ENCODE measurements at places on chromosomes 5 and 9. TPM values are rescaled to one million over a fixed set of nuclear protein-coding genes. Genes with fewer than 3 reads are reported as not detected.

Gene EFNA5
- 28.1 TPM for total RNA-seq

Gene FRRS1L
- 0.69 TPM for total RNA-seq

Gene TRIM7
- total RNA-seq, result 2.7 TPM

Gene BSPRY
- 8.8 TPM for total RNA-seq

Gene PKD2L2
- not detected for total RNA-seq

Gene SLC4A9
- not detected for total RNA-seq

Gene FBN2
- 7.6 TPM for total RNA-seq

Gene NRARP
- 2.2 TPM for total RNA-seq

Gene ANKRD33B
- total RNA-seq, result 2.3 TPM

Gene ZNF879
- 2.4 TPM for total RNA-seq

Gene FIBCD1
- total RNA-seq, result 0.29 TPM

Gene SPINK5
- not detected for total RNA-seq

Gene SPINK13
- 0.58 TPM for total RNA-seq

Gene MYMK
- total RNA-seq, result not detected

Gene ZNF169
- 1.2 TPM for total RNA-seq

Gene C6
- not detected for total RNA-seq

Gene TUBB4B
- 725 TPM for total RNA-seq

Gene DOCK8
- 0.51 TPM for total RNA-seq

Gene PCDHB12
- total RNA-seq, result not detected

Gene CARTPT
- total RNA-seq, result not detected

Gene KCNIP1
- 2.0 TPM for total RNA-seq

Gene SPATA31A3
- not detected for total RNA-seq

Gene SLC1A1
- 32.1 TPM for total RNA-seq

Gene STPG3
- not detected for total RNA-seq

Gene TMEM8B
- total RNA-seq, result 4.2 TPM

Gene ENTR1
- 57.5 TPM for total RNA-seq

Gene LPAR1
- total RNA-seq, result 13.0 TPM

Gene BOD1
- 45.9 TPM for total RNA-seq

Gene SPINK4
- not detected for total RNA-seq

Gene MSX2
- 3.7 TPM for total RNA-seq

Gene ARAP3
- 11.3 TPM for total RNA-seq

Gene ERMP1
- total RNA-seq, result 13.2 TPM

Gene AHRR
- 0.29 TPM for total RNA-seq

Gene SLC36A2
- not detected for total RNA-seq

Gene OLFML2A
- total RNA-seq, result 7.0 TPM

Gene GMCL2
- total RNA-seq, result not detected

Gene BARX1
- not detected for total RNA-seq

Gene LHX2
- total RNA-seq, result not detected

Gene IFNA13
- not detected for total RNA-seq

Gene IRX1
- total RNA-seq, result 22.1 TPM

Gene PCDHB13
- total RNA-seq, result 0.23 TPM

Gene NTNG2
- not detected for total RNA-seq

Gene GPX3
- 10.9 TPM for total RNA-seq

Gene KLF9
- 6.3 TPM for total RNA-seq

Gene PCDHB5
- total RNA-seq, result 0.63 TPM

Gene ZNF782
- 3.9 TPM for total RNA-seq

Gene SVEP1
- total RNA-seq, result 0.29 TPM

Gene UNC13B
- total RNA-seq, result 19.6 TPM

Gene GIN1
- 5.0 TPM for total RNA-seq

Gene PARP8
- total RNA-seq, result 8.8 TPM

Gene CCNO
- total RNA-seq, result 1.8 TPM

Gene SEMA4D
- total RNA-seq, result 12.3 TPM

Gene EGR1
- total RNA-seq, result 2.2 TPM

Gene BNC2
- 3.7 TPM for total RNA-seq

Gene GLDC
- 68.8 TPM for total RNA-seq

Gene SPATA31D3
- not detected for total RNA-seq

Gene HEMGN
- total RNA-seq, result not detected

Gene TMEM267
- 9.3 TPM for total RNA-seq

Measured in epithelial cell of proximal tubule (primary cell).